ENCODE measurements at places on chromosomes 13 and 19. TPM values are rescaled to one million over a fixed set of nuclear protein-coding genes. Genes with fewer than 3 reads are reported as not detected.

Gene HSPB6
- total RNA-seq, result 142 TPM

Gene IL11
- total RNA-seq, result 0.77 TPM

Gene TDRD12
- not detected for total RNA-seq

Gene ZNF793
- 1.5 TPM for total RNA-seq

Gene POLR1G
- 2.9 TPM for total RNA-seq

Gene KANK3
- total RNA-seq, result 0.68 TPM

Gene TEX101
- total RNA-seq, result not detected

Gene C19orf85
- total RNA-seq, result not detected
